ENCODE measurements at places on chromosomes 16 and 17.

DNA sequence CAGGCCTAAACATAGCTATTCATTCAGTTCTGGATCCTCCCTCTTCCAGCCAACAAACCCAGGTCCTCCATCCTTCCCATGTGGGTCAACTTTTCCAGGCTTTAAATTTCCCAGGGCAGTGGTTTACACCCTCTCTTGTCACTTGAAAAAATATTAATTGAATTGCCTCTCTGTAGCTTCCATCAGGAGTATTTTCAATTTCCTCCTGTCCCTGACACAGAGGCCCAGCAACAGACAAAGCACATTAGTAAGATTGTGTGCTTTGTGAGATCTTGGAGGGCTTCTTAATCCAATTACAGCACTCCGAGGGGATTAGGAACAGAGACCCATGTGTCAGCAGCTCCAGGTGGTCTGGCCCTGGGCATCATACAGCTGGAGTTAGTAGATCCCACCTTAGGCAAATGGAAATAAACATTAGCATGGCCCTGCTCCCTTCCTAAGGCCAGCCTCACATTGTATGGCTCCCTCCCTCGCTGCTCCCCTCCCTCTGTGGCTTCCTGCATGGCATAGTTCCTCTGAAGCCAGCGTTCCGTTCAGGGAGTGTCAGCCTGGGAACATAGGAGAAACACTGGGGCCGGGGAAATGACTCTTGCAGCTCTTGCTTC is 132.7 kb upstream of the HSBP1 start:
- DNase-seq = no peak

DNA sequence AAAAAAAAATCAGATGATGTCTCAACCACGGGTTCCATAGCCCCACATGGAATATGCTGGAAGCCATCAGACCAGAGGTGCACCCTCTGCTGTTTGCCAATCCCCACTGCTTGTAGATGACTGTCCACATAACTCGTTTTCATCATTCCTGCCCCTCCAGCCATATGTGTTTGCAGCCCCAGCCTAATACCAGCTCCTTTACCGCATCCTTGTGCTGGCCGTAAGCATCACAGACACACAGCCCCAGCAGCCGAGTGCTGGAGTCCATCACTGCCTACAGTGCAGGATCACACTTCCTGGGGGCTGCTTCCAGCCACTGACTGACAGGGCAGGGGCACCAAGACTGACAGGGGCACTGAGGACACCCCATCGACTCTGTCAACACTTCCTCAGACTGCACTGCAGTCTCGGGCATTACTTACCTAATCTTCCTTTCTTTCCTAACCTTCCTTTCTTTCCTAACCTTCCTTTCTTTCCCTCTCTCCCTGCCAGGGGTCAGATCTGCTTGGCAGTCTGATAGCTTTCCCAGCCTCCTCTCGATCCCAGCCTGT is 5.0 kb downstream of the RCVRN start:
- DNase-seq = peak; percentile 37

DNA sequence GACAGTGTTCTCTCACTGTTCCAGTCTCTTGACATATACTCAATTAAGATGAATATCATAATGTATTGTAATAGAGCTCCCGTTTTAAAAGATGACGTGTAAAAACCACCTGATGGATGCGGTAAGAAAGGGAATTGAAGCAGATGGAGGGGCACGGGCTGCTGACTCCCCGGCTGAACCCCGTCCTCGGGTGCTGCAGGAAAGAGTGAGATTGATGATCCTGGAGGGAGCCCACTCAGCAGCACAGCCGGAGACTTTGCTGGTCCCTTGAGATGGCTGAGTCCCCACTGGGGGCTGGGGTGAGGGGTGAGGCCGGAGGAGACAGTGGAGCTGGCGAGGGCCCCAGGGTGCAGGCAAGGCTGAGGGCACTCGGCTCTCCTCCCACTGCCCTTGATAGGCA is 217.4 kb downstream of the RPTOR start:
- DNase-seq = no peak

GRCh38 chr16:47716571-47716970 is 255.4 kb downstream of the PHKB start:
- no peak for DNase-seq

- DNase-seq = no peak
These were observed 1.2 kb downstream of the TMC6 start for GRCh38 chr17:78127239-78127887.

GRCh38 chr16:70430667-70431536 is 8.0 kb downstream of the ST3GAL2 start:
- DNase-seq = peak; percentile 42

DNA sequence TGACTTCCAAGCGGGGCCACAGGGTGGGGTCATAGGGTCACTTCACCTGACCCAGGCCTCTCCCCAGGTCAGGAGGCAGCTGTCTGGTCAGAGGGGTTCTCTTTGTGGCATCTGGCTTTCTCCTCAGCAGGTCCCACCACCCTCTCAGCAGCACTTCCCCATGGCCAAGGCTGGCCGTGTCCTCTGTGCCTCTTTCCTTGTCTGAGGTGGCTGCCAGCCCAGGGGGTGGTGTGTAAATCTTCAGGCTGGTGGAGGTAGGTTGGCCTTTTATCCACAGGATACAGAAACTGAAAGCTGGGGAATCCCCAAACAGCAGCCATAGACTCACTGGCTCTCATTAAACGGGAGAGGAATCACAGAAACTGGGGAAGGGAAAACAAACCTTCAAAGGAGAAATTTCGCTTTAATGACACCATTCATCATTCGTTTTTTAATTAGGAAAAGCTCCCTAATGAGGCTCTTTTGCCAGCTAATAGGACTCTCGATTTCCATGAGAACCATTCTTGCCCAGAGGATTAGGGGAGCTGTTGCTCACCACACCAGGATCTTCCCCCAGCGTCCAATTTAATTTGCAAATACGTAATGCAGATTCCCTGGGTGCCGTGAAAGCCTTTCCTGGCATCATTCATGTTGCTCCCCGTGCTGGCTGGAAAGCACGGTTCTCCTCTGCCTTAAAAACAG is 18.0 kb downstream of the C17orf75 start:
- DNase-seq = no peak

GRCh38 chr17:44345454-44346026 is 438 bp downstream of the GRN start:
- peak; percentile 74 for DNase-seq

DNA sequence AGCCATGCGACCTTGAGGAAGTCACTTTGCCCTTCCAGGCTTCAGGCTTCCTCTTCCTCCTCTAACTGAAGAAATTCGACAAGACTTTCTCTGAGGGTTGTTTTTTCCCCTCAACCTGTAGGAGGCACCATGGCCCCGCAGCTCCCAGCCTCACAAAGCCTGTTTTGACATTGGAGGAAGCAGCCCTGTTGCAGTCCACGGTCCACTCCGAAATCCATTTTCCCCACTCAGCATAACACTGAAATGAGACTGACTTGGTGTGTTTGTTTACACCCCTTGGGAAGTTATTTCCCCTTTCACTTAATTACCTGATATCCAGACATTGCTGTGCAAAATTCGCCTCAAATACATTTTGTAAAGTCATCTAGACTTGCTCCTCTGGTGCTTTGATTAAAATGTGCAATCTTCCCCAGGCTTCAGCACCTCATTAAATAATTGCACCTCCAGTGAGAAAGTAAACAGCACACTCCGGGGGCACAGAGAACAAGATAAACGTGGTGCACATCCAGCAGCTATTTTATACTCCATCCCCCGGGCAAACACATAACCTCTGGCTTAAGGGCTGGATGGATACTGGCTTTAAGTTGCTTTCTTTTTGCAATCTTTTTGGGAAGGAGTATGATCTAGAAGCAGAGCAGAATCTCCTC is 41.4 kb upstream of the PIRT start:
- peak; percentile 58 for DNase-seq

DNA sequence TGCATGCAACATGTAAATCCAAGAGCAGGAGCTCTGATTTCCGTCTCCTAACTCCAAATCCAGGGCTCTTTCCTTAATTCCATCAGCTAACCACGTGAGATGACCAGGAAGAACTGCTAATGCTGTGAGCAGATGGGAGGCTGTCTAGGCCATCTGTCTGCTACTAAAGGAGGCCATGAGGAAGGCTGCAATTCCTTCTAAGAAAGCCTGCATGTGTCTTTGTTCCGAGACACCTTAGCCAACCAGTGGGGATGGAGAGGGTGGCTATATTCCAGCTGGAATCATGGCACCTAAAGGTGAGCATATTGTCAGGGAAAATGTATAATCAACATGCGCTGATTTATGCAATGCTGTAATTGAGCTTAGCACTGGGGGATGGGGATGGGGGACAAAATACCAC is 267.2 kb upstream of the CDH5 start:
- DNase-seq = peak; percentile 34

GRCh38 chr16:27579087-27579980 is 29.4 kb downstream of the KATNIP start:
- peak; percentile 68 for DNase-seq

DNA sequence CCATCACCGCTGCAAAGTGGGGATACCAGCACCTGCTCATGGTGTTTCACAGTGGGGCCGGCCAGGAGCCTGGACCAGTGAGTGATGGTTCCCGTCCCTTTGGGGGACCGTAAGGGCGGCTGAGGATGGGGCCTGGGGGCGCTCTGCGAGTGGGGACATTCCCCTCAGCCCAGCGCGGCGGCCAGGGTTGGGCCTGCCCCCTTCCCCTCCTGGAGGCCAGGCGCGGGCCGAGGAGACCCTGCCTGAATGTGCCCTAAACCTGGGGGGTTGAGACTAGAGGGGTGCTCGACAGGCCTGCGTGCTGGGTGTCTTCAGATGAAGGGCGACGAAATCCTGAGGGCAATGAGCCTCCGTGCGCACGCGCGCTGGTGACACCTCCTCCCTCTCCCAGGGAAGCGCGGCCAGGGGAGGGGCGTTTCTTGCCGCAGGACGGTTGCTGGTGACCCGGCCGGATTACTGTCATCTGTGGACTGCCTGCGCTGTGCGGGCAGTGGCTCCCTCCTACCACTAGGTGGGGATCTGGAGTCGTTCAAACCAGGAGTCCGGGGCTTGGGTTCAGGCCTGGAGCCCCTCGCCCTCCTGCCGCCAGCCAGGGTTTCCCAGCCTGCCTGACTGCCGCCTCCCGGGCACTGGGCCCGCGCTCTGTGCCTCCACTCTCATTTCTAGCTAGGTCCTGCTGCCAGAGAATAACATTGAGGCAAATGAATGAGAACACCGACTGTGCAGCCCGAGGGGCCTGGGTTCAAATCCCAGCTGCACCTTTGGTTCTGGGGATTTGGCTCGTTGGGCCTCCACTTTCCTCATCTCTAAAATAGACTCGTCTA is 17.1 kb downstream of the TBX2 start:
- DNase-seq = peak; percentile 94

- no peak for DNase-seq
These were observed at the start of gene CD300LG for GRCh38 chr17:43846963-43847371. TSS of gene CD300LG (plus strand) at chr17:43847176. CDS start at chr17:43847217, 41 bp downstream.

DNA sequence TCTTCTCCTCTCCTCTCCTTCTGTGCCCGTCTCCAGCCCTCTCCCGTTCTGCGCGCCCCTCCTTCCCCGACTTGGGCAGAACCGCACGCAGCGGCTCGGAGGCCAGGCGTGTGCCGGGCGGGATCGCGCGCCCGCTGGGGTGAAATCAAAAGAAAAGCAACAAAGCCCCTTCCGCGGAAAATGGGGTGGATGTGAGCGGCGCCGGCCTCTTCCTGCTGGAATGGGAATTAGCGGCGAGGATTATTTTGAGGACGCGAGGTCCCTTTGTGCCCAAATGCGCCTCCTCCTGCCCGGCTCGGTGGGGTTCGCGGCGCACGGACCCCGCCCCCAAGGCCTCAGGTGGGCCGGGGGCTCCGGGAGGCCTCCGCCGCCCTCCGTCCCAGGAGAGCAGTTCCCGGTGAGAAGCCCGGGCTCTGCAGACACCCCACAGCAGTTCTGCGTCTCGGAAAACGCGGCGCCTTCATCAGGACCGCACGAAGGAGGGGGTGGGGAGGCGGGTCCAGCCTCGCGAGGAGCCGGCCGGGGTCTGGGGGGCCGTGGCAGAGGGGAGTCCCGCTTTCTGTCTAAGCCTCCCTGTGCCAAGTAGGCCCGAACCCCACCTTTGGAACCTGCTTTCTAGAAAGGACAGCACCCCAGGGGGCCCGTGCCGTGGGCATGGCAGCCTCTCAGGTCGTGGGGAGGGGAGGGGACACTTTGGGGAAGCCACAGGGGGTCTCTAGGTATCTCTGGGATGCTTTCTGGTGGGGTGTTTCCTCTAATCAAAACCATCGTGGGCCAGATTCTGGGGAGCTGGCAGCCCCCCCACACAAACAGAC is 91.0 kb upstream of the CBX4 start:
- no peak for DNase-seq

DNA sequence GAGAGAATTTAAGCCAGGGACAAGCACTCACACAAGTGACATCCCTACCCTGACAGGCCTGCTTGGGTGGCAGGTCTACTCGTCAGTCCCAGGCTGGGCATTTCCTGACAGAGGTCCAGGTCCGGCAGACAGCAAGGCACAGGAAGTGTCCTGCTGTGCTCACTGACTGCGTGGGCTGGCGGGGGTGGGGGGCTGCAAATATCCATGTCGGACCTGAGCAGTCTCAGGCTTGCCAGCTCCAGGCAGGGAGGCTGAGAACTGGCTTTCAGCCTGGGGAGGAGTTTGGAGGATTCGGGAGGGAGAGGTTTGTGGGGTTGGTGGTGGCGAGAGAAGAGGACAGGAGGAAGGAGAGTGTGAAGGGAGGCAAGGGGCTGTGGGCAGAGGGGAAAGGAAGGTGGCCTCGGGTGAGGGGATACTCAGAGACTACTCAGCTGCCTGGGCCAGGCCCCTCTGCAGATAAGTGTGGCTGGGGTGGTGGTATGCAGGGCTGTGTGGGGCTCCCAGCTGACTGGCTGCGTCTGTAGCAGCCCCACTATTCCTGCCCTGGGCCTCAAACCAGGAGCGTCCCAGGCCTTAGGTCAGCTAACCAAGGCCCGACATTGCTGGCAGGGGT is 7.8 kb downstream of the HIC1 start:
- DNase-seq = peak; percentile 78

DNA sequence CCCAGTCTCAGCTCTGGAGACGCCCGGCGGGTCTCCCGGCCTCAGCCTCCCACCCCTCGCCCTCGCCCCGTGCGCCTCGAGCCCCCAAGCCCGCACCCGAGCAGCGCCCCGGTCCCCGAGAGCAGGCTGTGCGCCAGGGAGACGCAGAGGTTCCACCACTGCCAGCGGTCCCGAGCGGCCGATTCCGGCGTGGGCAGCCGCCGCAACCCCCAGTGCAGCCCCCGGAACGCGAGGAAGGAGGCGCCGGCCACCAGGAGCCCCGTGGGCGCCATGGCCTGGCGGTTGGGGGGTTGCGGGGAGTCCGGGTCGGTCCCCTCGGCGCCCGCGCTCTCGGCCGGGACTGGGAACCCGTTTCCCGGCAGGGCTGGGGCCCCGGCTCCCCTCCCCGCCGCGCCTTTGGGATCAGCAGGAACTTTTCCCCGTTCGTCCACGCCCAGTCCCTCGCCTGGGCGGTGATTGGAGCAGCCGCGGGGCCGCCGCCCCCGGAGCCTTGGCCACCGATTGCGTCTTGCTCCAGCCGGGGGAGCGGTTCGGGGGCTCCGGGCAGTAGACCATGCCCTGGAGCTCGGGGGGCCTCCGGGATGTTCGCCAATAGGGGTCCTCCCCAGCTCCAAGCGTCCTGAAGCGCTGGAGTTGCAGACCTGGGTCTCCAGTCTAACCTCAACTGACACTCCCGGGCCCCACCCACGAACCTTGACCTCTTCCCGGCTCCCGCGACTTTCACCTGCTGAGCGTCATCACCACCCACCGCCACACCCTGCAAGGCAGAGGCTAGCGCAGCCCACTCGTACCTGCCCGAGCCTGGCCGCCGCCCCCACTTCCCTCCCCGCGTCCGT is at the start of gene TLCD2:
Gene TLCD2, minus strand, starts transcription at position 407 of the 836 bp plus-strand sequence. Its CDS starts 135 bp downstream, at position 272.
- DNase-seq = peak; percentile 85
